Hematopoietic multipotent progenitor cell treated with erythropoietin and hydrocortisone succinate and interleukin-3 and kit ligand, for 6 days (in vitro differentiated cells): ENCODE measurements at places on chromosomes 7 and 10.

DNA sequence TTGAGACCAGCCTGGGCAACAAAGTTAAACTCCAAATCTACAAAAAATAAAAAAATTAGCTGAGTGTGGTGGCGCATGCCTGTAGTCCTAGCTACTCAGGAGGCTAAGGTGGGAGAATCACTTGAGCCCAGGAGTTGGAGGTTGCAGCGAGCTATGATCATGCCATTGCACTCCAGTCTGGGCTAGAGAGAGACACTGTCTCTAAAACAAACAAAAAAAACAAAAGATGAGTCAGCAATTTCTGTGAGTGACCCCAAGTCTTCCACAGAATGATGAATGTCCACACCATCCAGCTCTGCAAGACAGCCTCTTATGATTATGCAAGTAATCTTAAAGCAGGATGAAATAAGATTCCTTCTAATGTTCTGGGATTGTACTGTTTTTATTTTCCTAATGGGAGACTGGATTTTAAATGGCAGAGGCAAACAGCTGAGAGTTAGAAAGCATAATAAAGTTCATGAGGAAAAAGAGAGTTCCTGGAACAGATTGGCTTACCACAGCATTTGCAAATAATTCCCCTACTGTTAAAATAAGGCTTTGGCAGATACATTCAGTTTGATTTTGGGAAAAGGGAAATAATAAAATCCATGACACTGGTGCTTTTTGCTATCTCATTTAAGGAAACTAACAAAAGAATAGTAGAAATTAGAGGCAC is 18.9 kb upstream of the PRKAR2B start:
- DNase-seq = peak; percentile 71

DNA sequence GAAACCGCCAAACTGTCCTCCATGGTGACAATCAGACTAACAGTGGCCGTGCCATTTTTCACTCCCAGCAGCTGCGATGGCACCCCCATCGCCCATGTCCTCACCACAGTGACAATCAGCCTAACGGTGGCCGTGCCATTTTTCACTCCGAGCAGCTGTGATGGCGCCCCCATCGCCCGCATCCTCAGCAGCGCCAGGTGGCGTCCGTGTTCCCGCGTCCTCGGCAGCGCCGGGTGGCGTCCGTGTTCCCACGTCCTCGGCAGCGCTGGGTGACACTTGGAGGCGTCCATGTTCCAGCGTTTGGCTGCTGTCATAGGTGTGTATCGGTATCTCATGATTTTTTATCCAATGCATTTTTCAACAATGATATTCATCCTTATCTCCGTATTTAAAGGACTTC is 267.3 kb downstream of the PTPRN2 start:
- DNase-seq = no peak

- no peak for DNase-seq
These were observed 48.0 kb downstream of the MTURN start for GRCh38 chr7:30182814-30183213.

- no peak for DNase-seq
These were observed 218.4 kb upstream of the SEMA3D start for GRCh38 chr7:85405016-85405902.

- no peak for DNase-seq
These were observed 1018.6 kb upstream of the LRRTM3 start for GRCh38 chr10:65907199-65907712.

DNA sequence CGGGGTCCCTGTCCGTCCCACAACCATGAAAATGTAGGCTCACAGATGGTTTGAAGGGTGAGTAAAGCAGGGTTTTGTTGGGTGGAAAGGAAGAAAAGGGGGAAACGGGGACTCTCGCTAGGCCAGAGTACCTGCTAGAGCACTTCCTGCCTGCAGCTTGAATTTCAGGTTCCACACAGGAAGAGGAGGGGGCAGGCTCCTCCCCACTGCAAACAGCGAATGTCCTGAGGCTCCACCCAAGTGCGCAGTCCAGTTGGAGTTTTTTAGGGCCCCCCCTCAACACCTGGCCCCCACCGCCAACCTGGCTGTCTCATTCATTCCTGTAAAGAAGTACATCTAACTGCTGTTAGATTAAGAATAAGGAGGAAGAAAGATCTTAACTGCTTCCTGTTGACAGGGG is 414.7 kb downstream of the SH2D4B start:
- no peak for DNase-seq

- no peak for DNase-seq
These were observed 232.9 kb upstream of the GRB10 start for GRCh38 chr7:51015581-51015980.

DNA sequence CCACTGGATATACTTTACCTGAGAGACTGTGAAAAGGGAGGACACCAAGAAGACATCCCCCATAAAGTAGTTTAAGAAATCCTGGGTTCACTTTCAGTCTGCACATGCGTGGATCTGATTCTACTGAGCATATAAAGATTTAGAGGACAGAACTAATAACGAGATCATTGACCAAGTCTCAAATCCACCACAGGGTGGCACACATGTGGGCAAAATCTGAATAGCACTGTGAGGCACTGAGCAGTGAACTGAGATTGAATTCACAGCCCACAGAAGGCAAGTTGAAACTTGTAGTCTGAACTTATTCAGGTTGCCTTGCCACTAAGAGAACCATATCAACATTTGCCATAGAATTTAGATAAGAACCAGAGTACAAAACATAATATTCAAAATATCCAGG is 818.6 kb downstream of the GRID1 start:
- DNase-seq = peak; percentile 9

GRCh38 chr10:50242777-50243176 is 8.5 kb downstream of the ASAH2 start:
- no peak for DNase-seq

DNA sequence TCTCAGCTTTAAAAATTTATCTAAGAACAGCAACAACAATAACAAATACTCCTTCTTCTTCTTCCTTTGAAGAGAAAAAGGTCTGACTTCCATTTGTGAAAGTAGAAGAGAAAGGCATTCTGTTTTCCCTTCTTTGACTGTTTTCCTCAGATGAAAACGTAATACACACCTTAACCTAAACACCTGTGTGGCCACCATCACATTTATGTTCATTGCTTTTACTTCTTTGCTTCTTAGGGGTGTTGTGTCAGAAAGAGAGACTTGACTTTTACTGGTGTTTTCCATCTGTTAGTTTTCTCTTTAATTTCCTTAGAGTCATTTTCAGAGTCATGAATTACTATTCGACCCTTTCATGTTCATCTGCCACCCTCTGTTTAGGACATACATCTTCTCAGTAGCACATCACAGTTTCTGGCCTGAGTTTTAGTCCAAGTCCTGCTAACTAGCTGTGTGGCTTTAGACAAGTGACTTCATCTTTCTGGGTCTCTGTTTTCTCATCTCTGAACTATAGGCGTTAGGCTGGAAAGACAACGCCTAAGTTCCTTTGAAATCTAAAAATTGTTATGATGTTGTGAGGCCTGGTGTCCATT is 283.8 kb downstream of the GATA3 start:
- no peak for DNase-seq

DNA sequence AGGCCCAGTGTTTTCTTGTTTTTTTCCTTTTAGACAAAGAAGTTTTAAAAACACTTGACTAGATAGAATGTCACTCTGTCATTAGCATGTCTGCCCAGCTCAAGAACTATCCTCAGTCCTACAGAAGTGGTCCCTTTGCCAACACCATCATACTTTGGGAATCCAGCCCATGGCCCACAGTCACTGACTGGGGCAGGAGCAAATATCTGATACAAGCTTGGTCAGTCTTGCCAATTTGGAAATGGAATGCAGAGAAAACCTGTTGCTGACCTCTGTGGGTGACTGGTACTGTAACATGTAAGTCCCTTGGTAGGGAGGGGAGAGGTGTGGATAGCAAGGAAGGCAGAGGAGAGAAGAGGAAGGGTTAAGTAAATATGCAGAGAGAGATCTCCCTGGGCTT is 47.8 kb downstream of the IPMK start:
- no peak for DNase-seq

GRCh38 chr10:59388671-59388976 is 26.3 kb upstream of the FAM13C start:
- no peak for DNase-seq

- no peak for DNase-seq
These were observed 71.6 kb downstream of the ADARB2 start for GRCh38 chr10:1665681-1666080.

- no peak for DNase-seq
These were observed 88.2 kb downstream of the ZNF438 start for GRCh38 chr10:30943451-30943850.

DNA sequence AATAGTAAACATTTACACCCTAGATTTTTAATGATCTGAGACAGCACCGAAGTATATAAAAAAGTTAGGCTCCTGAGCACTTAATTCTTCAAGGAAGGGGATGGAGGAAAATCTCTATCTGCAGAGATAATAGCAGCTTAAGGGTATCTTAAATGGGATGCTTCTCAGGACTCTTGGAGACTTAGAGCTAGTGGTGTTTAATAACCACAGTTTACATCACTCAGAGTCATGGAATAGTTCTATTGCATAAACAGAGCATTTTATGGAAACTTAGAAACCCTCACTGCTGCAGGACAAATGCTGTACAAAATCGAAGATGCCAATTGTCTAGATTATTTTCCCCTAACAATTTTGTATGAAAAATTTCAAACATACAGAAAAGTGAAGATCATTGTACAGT is 398.9 kb upstream of the GALNT17 start:
- DNase-seq = no peak

DNA sequence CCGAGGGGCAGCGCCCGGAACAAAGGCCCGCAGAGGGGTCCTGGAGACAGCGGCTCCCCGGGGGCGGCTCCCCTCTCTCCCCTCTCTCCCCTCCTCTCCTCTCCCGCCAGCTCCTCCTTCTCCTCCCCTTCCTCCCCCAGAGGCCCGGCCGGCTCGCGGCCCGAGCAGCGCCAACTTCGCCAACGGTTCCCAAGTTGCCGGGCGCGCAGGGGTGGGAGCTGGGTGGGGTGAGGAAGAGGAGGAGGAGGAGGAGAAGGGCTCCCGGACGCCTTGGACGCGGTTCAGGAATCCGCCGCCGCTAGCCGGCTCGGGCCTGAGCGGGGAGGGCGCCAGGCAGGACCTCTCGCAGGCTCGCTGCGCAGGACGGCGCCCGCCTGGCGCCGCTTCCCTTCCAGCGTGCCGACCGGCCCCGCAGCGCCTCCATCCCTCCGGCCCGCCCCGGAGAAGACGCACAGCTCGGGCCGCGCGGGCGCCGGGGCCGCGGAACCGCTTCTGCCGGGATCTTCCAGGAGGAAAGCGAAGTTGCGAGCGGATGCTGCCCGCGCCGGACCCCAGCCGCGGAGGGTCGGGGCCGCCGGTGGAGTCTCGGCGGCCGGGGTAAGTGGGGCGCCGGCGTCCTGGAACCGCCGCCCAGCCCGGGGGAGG is at the start of gene CHST3:
TSS of gene CHST3 (plus strand) at position 298 of the 645 bp plus-strand sequence. CDS start 41,448 bp downstream, outside the sequence.
- peak; percentile 18 for DNase-seq

GRCh38 chr7:145092766-145093165 is 256.9 kb upstream of the TPK1 start:
- DNase-seq = no peak

GRCh38 chr7:2225336-2225735 is 7.4 kb downstream of the MAD1L1 start:
- DNase-seq = no peak

- DNase-seq = no peak
These were observed 64.2 kb downstream of the CUL2 start for GRCh38 chr10:35025916-35026315.

DNA sequence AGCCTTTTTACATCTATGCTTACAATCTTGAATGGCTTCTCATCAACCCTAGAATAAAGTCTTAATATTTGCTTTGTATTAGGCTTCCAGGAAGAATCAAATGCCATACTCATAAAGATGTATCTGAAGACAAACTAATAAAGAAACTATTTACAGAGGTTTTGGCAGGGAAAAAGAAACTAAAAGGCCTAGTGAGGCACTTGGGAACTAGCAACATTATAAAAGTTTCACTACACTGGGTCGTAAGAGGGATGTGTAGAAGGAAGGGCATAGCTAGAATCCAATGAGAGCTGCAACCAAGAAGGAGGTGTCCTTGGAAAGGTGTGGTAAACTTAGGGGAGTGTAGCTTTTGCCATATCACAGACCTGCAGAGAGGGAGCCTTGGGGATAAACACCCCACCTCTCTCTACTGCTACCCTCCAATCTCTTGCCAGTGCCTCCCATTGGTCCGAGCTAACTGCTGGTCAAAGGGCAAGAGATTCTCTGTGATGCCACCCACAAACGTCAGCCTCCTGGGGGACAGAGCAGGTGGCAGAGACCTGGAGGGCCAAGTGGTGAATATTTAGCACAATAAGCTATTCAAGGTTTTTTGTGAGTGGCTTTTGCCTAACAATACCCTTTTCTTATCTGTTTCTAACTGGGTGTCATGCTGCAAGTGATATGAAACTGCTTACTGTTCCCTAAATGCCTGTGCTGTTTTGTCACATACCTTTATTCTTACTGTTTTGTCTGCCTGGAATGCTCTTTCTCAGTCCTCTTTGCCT is 60.7 kb downstream of the CPED1 start:
- DNase-seq = peak; percentile 75

DNA sequence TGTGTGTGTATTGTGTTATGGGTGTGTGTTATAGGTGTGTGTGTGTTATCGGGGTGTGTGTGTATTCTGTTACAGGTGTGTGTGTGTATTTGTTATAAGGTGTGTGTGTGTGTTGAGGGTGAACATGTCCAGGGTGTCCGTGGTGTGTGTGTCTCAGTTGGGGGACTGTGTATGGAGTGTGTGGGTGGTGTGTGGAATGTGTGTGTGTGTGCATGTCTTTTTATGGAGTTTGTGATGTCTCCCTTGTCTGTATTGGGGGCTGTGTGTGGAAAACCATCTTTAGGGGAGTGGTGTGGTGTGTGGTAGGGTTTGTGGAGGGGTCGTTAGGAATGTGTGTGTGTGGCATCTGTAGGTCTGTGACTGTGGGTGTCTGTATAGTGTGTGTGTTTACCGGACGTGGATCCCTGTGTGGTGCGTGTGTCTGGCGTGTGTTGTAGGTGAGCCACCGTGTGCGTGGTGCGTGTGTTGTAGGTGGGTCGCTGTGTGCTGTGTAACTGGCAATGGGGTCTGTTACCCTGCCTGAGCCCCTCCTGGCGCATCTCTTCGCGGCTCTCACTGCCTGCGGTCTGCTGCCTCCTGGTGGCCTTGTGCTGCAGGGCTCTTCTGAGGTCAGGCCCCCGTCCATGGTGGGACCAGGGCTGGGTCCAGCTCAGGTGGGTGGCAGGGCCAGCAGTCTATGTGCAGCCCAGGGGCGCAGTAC is 61.7 kb downstream of the PALD1 start:
- DNase-seq = peak; percentile 46

- no peak for DNase-seq
These were observed 247.3 kb downstream of the SKAP2 start for GRCh38 chr7:26617066-26617465.

GRCh38 chr10:19256331-19256730 is 207.7 kb downstream of the MALRD1 start:
- no peak for DNase-seq

DNA sequence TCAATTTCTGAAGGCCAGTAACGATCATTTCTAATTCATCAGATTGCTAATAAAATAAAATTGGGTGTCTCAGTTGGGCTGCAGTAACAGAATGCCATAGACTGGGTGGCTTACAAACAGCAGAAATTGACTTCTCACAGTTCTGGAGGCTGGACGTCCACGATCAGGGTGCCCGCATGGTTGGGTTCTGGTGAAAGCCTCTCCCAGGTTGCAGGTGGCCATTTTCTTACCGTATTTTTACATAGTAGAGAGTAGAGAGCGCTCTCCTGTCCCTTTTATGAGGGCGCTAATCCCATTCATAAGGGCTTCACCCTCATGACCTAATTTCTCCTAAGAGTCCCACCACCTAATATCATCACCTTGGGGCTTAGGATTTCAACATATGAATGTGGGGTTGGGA is 106.0 kb downstream of the SPAG6 start:
- no peak for DNase-seq

- peak; percentile 80 for DNase-seq
These were observed 37.7 kb upstream of the MAP3K8 start for GRCh38 chr10:30396293-30396692.
